ENCODE measurements at places on chromosomes 11 and 22.

DNA sequence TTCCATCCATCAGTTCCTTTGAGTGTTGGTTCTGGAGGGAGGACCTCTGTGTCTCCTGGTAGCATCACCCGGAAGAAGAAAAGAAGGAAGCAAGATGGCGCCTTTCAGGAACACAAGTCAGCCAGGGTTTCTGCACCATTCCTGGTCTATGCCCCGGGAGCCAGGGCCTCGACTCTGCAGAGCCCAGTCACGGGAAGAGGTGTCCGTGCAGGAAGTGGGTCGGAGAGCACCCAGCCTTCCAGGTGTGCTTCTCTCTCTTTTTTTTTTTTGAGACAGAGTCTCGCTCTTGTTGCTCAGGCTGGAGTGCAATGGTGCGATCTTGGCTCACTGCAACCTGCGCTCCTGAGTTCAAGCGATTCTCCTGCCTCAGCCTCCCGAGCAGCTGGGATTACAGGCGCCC, 21.2 kb downstream of the MRPL21 start:
- no peak for DNase-seq

DNA sequence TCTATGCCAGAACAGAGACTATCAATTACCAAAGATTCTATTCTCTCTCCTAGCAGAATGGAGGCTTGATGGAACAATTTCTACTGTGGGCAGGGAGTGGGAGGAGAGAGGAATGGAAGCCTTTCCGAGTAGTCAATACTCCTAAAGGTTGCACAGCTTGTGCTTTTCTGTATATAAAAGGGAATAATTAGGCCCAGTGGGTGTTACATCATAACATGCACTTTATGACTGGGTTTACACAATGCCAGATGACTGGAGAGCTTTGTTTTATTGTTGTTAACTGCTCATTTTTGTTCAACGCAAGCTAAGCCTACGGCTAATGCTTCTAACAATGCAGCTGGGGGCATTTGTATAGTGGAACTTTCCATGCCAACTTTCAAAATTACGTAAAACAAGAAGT, 2237.9 kb upstream of the RAG2 start:
- no peak for DNase-seq

DNA sequence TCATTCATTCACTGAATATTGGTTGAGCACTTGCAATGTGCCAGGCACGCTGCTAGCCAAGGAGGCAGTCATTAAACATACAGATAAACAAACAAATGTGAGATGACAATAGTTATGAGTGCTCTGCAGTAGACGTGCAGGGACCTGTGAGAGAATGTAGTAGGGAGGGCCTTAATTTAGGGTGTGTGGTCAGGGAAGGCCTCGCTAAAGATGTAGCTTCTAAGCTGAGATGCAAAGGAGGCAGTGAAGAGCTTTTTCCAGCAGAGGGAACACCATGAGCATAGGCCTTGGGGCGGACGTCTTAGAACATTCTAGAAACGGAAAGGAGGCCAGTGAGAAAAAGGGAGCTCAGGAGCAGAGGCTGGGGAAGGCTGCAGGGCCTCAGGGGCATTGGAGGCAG, 789 bp upstream of the NCF4 start:
- no peak for DNase-seq

DNA sequence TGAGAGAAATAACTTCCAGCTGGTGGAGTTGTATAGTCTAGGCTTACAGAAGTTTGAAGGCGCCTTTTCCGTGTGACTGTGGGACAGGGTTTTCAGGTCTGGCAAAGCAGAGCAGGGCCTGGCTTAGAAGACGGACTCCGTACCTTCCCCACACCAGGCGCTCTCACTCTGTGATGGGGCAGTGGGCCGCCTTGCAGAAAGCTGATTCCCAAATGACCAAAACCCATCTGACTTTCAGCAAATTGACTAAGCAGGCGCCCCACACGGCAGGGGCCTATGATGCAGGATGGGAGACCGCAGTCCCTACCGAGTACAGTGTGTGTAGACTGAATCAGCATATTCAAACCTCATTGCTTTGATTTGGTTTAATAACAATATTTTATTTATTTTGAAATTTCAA, 85.8 kb upstream of the TMEM45B start:
- DNase-seq = no peak

DNA sequence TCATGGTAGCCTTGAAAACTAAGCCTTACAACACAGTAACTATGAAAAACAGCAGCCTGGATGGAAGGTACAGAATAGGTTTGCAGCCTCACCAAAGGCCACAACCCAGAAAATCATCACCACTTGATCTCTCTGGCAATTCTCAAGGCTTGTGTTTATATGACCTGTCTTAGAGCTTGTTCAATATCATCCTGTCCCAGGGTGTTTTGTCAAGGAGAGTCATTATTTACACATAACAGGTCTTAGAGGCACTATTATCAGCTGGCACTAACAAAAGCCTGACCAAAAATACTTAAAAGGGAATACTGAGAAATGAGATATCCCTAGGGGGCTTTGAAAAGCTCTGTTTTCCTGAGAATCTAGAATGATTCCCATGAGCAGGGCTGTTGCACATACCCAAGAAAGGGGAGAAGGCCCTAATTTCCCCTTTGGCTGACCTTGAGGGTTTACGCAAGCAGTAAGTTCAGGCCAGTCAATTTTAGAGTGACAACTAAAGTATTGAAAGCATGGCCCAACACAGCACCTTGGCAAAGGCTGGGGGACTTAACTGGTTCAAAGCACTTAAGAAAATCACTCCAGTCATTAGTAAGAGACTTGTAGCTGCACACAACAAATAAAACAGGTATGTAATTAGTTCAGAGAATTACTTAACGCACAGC, 7.9 kb downstream of the SC5D start:
- no peak for DNase-seq

- DNase-seq = no peak
Observed at GRCh38 chr11:70095541-70096252, 17.6 kb downstream of the ANO1 start.

DNA sequence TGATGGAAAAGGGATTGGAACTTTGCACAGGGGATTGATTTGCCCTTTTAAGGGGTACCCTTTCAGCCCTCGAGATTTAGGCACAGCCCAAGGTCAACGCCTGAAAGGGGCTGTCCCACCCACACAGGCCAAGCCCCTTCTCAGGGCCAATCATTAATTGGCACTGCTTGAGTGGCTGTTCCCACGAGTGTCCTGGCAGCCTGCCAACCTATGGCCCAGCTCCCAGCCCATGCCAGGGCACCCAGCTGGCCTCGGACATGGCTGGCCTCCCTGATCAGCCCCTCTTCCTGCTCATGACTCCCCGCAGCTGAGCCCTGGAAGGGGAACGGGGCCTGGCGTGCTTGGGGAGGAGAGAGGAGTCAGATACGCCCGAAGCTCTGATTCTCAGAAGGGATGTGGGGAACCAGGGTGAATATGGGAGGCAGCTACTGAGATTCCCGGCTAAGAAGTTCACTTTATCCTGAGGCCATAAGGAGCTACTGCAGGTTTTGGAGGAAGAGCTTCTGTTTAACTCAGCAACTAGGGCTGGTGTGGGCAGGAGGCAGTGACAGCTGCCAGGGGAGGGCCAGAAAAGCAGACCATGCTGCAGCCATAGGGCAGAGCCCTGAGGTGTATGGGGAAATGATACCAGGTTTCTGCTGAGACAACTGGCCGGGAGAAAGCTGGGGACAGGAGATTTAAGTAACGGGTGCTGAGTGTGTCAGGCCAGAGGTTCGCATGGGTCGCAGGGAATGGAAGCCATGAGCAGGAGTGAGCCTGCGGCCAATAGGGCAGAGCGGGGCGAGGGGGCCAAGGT, 30.0 kb downstream of the WNT7B start:
- DNase-seq = no peak

Measured in activated CD4-positive, alpha-beta T cell treated with anti-CD3 and anti-CD28 coated beads for 36 hours (primary cell).